Stimulated activated CD8-positive, alpha-beta memory T cell treated with anti-CD3 and anti-CD28 coated beads, Interleukin-4, amount 100 ng/mL, for 4 hours (primary cell): ENCODE measurements at places on chromosomes 12 and 14.

GRCh38 chr12:130743606-130744005, 27.5 kb upstream of the RIMBP2 start:
- no peak for DNase-seq

- no peak for DNase-seq
Measured at GRCh38 chr12:122023339-122024131, 1.9 kb downstream of the BCL7A start.

- peak; percentile 55 for DNase-seq
Measured at GRCh38 chr14:50001151-50001998, 108.5 kb downstream of the ARF6 start.

DNA sequence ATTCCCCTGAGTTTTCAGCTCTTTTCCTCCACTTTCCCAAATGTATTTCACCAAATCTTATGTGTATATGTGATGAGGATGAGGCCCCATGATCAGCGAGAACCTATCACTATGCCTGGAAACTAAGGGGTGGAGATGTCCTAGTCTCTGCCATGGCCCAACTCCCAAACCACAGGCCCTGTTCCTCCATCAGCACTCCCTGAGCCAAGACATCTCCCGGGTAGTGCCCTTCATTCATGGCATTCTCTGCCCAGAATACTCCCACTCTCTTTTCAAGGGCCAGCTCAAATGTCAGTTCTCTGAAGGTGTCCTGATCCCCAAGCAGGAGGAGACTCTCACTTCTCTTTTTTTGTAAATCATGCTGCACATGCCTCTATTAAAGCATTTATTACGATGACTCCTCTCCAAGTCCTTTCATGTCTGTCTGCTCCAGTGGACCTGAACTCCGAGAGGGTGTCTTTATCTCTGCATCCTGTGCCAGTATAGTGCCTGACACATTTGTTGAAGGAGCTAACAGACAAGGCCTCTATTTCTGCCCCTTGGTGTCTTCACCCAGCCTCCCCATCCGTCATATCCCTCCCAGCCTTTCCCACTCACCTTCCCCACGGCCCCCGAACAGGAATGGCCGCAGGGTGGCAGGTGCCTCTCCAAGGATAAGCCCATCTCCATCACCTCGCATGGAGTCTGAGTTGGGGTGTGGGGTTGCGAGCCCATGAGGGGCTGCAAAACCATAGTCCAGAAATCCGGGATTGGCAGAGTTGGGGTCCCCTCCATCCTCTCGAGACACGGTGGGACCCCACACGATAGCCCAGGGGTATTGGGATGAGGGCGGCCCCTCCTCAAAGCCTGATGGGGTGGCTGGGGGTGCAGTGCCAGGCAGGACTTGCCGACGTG, 3.7 kb downstream of the PIANP start:
- no peak for DNase-seq

GRCh38 chr12:50641566-50641965, 122.3 kb upstream of the ATF1 start:
- no peak for DNase-seq

- no peak for DNase-seq
Measured at GRCh38 chr14:68501171-68501570, 291.7 kb downstream of the ZFP36L1 start.

DNA sequence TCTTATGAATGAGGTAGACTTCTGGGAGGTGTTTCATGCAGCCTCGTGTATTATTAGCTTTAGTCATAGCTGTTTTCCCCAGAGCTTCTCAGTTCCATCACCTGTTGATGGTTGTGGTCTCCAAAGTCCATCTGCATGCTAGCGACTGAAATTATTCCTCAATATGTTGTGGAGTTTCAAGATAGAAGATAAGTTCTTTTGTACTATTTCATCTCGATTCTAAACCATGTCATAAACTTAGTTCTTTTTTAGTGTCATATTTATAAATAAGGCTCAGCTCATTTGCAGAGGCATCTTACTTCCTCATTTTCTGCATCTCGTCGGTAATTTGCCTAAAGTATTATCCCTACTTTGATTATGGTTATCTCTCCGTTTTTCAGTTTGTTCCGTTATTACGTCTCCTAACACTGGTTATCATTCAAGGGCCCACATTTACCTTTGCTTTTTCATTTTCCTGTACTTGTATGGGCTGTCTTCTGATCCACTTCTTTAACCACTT, 119.1 kb downstream of the ITPR2 start:
- no peak for DNase-seq

DNA sequence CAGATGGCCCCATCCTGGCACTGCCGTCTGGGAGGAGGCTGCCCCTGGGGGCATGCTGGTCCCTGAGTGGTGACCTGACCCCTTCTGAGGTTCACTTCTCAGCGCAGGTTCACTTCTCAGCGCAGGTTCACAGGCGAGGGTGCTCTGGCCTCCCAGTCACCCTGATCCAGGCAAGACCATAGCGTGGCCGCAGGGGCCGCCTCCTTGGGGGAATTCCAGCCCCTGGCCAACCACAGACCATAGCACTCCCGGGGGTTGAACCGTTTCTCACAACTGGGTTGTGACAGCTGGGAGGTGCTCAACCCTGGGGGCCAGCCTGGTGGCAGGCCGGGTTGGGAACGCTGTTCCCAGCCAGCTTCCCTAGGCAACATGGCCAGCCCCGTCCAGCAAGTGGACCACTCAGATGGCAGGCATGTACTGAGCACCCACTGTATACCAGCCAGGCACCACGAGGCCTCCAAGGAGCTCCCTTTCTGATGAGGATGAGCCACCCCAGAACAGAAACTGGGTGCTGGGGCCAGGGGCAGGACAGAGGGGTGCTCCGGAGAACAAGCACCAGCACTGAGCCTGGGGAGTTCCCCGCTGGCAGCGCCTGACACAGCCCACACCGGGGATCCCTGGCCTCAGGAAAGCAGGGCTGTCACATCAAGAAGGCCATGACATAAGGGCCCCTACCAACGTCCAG, 28.3 kb upstream of the ZFP36L1 start:
- no peak for DNase-seq

- no peak for DNase-seq
Measured at GRCh38 chr14:50862036-50862570, 9.8 kb upstream of the ABHD12B start.

DNA sequence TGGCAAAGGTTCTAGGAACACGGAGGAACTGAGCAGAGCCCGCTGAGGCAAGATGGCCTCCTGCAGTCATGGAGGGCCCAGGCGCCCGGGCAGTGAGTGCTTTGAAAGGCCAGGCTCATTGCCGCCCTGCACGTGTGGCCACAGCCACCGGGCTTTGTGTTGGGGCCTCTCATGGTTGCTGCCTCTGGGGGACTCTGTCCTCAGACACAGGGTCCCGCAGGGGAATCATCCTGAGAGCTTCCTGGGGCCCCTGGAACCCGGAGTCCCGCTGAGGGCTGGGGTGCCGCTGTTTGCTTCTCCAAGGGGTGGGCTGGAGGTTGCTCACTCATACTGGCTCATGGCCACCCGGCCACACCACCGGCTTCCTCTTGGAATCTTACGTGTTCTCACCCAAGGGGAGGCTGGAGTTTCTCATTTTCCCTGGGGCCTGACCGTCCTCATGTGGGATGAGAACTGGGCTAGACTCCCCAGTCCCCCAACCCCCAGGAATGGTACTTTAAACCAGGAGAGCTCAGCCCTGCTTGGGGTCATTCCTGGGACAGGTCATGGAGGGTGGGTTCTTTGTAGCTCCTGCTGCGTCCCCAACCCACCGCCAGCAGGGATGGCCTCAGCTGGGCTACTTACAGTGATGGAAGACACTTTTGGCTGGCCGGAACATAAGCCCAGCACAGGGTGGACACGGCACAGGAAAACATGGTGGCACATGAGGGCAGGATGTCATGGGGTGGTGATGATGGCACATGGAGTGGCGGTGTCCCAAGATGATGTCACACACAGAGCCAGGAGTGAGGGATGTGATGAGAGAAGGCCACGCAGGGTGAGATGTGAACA, 21.1 kb upstream of the LRTM2 start:
- no peak for DNase-seq

DNA sequence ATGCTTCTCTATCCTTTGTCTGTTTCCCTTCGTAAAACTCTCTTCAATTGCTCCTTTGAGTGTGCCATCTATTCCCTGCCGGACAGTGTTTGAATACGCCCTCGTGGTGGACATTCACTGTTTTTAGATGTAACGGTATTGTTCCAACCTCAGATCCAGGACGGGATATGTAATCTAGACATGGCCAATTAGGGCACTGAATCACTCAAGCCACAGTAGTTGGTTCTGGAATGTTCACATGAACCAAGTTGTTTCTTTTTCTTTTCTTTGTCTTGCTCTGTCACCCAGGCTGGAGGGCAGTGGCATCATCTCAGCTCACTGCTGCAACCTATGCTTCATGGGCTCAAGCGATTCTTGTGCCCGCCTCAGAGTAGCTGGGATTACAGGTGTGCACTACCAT, 204.2 kb upstream of the PLXNC1 start:
- no peak for DNase-seq

DNA sequence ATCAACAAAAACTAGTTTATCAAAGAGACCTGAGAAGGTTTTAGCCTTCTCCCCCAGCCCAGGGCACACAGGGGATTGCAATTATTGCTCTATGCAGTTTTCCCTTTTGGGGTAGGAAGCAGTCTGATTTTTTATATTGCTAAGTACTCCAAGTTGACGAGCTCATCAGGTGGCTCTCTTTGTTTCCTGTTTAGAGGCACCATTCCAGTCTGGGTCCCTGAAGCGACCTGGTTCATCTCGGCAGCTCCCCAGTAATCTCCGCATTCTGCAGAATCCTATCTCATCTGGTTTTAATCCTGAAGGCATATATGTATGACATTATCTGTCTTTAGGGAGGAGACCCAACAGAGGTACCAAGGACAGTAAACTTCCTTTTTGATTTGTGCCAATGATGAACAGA, 56.3 kb downstream of the BHLHE41 start:
- no peak for DNase-seq

DNA sequence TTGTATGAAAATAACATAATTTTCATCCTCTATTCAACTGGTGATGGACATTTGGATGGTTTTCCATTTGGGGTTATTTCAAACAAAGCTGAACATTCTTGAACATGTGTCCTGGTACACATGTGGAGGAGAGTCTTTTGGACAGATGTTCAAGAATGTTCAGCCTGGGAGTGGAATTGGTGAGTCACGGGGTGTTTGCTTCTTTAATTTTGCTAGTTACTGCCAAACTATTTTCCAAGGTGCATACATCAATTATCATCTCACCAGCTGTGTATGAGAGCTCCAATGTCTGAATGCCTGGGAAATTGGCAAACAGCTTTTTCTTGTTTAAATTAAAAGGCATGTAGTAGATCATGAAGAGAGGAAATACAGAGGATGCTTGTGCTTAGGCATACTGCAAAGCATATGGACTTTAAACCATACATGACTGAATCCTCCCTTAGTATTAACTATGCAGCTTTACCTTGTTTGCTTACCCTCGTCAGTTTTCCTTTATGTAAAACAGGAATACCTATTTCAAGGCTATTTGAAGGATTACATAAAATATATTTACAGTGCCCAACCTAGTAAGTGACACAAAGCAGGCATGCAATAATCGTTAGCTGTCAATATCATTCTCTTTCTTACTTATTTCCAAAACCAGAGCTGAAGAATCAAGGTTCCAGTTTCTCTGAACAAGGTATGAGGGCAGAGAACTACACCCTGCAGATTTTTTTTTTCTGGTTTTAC, 152.1 kb downstream of the ITPR2 start:
- DNase-seq, result no peak

DNA sequence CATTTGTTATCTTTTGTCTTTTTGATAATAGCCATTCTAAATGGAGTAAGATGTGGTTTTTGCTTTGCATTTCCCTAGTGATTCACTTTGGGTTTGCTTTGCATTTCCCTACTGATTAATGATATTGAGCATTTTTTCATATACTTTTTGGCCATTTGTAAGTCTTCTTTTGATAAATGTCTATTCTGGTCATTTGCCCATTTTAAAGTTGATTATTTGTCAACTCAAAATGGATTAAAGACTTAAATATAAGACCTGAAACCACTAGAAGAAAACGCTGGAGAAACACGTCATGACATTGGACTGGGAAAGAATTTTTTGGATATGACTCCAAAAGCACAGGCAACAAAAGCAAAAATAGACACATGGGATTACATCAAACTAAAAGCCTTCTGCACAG, 148.0 kb downstream of the APAF1 start:
- no peak for DNase-seq

DNA sequence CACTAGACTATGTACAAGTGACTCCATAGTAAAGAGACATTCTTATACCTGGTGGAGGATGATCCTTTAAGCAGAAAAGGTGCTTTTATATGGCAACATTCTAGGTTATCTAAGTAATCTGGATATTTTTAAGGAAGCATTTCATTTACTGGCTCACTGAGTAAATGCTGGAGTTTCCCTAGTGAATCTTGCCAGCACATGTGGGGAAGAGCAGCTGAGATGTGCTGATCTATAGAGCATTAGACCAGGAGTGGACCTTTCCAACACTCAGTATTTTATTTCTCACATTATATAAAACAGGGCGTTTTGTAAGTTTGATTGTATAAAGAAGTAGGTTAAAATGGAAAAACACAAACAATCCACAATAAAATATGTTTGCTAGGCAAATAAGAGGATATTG, 478.5 kb downstream of the ATP23 start:
- no peak for DNase-seq

- no peak for DNase-seq
Measured at GRCh38 chr12:46627686-46628085, 198.1 kb downstream of the SLC38A4 start.

DNA sequence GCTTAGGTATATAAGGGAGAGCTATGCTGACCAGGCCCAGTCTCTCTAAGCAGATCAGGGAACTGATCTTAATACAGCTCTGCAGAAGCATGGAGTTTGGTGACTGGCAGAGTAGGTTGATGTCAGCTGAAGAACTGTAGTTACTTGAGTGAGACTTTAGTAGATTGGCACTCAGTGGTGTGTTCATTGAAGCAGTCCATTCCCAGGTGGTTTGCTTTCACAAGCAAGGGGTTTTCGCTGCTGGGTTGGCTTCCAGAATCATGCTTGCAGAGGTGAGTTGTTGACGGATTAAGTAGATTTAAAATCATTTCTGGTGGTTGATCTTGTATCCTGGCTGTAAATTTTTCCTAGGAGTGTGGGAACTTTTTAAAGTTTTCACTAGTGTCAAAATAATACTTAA, 6.5 kb upstream of the DHRS7 start:
- no peak for DNase-seq

DNA sequence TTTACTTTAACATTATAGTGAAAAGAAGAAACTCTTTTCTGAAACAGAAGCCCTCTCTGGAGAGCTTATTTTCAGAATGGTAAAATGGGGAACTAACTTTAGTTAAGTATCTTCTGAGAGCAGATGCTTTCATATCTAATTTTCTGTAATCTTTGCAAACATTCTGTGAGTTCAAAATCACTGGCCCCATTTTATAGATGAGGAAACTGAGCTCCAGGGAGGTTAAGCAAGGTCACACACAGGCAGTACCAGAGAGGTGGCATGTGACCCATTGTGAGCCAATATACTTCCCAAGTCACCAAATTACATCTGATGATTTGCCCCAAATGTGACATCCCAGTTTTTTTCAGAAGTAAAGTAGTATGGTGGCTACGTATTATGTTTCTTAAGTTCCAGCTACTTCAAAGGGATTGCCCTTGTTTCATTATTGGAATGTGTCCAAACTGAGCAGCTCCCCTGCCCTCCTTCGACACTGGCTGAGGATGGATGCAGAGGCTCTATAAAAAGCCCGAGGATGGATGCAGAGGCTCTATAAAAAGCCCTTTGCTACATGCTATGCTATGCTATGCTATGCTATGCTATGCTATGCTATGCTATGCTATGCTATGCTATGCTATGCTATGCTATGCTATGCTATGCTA, 36.2 kb upstream of the NUDT4 start:
- DNase-seq, result no peak
